ENCODE measurements at places on chromosomes 2 and 18.

GRCh38 chr2:24814516-24814915 lies 21.3 kb downstream of the CENPO start:
- no peak for DNase-seq

- DNase-seq: no peak
Measured at GRCh38 chr2:239200646-239201530, 199.9 kb downstream of the HDAC4 start.

DNA sequence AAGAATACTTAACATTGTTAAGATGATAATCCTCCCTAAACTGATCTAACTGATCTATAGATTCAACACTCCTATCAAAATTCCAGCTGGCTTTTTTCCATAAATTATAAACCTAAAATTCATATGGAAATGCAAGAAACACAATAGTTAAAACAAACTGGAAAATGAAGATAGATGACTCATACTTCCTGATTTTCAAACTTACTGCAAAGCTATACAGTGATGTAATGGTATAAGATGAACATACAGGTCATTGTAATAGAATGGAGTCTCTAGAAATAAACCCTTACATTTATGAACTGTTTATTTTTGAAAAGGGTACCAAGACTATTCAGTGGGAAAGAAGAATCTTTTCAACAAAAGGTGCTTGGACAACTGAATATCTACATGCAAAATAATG lies 32.3 kb downstream of the UBXN4 start:
- DNase-seq: no peak

DNA sequence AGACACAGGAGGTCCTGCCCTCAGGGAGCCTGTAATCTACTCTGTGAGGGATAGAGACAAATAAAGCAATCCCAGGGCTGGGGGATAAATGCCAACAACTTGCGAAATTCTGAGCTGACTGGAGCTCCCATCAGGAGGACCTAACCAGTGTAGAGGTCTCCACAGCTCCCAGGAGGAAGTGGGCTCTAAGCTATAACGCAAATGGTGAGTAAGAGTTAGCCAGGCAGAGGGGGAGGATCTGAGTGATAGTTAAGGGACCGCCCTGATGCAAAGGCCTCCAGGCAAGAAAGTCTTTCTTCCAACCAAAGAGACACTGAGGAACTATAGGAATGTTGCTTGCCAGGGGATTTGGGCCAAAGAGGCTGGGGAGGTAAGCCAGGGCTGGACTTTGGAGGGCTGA lies 16.0 kb upstream of the ZNF532 start:
- DNase-seq: no peak

GRCh38 chr2:31675485-31675901 lies 94.8 kb upstream of the SRD5A2 start:
- no peak for DNase-seq

DNA sequence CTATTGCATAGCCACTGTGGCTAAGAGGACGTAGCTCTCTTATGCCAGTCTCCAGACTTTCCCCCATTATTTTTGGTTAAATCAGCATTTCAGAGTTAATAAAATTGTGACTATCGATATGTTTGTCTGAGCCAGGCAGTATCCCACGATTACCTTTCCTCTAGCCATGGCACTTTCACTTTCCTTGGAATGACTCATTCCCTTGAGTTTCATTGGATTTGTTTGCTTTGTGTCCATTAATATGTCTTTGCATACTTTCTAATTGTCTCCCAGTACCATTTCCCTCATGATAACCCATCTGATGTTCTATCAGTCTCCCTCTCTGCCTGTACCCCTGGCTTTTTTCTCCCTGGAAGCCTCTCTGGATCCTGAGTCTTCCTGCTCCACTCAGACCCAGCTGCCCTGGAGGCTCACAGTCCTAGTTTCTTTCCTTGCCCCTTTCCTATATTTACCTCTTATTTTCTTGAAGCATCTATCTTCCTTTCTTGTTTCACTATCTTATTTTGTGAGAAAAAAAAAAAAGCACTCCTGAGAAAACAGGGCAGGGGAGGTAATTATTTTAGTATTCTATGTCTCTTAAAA lies 126.1 kb downstream of the MTX2 start:
- no peak for DNase-seq

- DNase-seq: peak; percentile 68
Measured at GRCh38 chr2:151891566-151892194, 63.5 kb upstream of the ARL5A start.

DNA sequence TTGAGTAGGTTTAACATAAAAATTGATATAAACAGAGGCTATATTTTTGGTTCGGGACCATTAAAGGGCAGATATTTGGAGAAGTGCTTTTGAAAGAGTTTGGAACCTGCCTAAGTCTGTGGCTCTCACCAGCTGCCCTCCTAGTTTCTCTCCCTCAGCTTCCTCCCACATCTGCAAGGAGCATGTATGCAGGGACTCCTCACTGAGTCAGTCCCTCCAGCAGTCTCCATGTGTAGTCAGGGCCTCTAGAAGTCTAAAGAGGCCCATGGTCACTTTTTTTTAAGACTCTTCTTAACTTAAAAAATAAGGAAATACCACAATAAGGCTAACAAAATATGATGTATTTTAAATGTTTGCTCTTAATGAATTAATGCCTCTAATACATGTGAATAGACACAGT lies 220.0 kb upstream of the TANK start:
- DNase-seq: no peak
